ENCODE measurements at places on chromosomes 12 and 14.
A peak's percentile ranks its signal among the peaks of the same experiment; 100 is the strongest.

DNA sequence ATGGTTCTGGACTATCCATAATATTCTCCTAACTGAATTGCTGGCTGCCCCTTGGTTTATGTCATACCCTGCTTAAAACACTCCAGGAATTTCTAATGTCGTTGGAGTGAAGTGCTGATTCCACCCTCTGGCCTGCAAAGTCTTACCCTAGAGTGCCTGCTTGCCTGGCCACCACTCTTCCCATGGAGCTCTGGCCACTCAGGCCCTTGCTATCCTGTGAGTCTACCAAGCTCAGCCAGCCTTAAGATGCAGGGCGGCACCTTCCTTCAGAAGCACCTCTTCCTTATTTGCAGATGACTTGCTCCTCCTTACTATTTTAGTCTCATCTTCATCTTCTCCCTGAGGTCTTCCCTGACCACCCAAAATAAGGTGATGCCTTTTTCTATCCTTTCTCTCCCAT lies 35.3 kb downstream of the SLC6A15 start:
- no peak for DNase-seq

GRCh38 chr12:123223241-123223668 lies 9.7 kb downstream of the MPHOSPH9 start:
- DNase-seq, result no peak

- no peak for DNase-seq
Measured at GRCh38 chr12:131128556-131128955, 174.8 kb downstream of the ADGRD1 start.

- no peak for DNase-seq
Measured at GRCh38 chr14:50798048-50798421, 32.9 kb downstream of the NIN start.

DNA sequence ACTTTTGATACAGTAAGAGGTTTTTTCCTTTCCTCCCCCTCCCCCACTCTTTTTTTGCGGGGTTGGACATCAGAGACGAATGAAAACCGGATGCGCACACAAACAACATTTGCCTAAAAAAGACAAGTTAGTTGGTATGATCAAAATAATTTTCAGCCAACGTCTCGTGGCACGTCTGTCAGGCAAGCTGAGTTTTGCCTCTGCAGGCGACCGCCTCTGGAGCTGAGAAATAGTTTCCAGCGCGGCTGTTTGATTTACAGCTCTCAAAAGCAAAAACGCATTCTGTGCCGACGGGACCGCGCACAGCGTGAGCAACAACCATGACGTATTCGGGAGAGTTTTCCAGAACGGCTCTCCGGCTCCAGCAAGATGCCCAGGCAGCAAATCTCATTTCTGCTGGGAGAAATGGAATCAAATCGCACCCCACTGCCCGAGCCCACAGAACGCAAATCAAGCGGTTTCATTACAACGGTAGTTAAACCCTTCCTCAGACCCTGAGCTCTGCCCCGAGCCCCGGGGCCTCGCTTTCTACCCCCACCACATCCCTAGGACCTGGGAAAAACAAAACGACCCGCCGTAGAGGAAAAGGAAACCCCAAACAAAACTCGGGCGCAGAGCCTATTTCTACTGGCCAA lies 14.2 kb upstream of the CALM1 start:
- DNase-seq, result no peak

DNA sequence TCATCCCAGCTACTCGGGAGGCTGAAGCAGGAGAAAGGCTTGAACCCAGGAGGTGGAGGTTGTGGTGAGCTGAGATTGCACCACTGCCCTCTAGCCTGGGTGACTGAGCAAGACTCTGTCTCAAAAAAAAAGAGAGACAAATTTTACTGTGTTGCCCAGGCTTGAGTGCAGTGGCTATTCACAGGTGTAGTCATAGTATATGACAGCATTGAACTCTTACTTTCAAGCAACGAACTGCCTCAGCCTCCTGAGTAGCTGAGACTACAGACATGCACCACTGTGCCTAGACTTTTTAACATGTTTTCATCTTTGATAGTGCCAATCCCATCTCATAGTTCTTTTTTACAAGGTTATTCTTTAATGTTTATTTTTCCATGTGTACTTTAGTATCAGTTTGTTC lies 13.7 kb downstream of the ARID2 start:
- no peak for DNase-seq

- no peak for DNase-seq
Measured at GRCh38 chr14:52977798-52978197, 26.9 kb upstream of the FERMT2 start.

DNA sequence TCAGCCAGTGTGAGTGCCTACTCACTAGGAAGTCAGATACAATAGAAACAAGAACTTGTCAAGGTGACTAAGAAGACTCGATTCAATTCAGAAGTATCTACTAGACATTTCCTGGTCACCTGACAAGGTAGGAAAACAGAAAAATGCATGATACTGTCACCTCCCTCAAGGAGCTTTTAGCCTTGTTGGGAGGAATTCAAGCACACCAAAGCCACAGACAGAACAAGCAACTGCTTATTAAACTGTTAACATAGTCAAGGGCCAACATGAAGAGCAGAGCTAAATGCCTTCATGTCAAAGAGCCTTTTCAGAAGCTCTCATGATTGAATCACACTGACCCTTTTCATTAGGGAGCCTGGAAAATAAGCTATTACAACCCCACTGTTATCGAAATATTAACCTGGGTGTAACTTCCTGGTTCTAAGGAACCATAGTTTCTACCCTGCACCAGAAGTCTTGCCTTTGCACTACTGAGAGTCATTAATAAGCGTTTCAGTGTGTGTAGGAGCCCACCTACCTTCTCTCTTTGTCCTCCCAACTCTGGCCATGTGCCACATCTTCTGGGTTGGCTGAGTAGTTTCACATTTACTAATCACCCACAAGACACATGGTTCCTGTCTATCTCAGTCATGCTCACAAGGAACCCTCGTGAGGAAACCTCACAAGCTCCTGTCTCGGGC lies 31.0 kb upstream of the LGALS3 start:
- peak; percentile 64 for DNase-seq

GRCh38 chr14:100565650-100566049 lies 21.6 kb downstream of the BEGAIN start:
- no peak for DNase-seq

- no peak for DNase-seq
Measured at GRCh38 chr12:2283916-2284315, 231.1 kb downstream of the CACNA1C start.

DNA sequence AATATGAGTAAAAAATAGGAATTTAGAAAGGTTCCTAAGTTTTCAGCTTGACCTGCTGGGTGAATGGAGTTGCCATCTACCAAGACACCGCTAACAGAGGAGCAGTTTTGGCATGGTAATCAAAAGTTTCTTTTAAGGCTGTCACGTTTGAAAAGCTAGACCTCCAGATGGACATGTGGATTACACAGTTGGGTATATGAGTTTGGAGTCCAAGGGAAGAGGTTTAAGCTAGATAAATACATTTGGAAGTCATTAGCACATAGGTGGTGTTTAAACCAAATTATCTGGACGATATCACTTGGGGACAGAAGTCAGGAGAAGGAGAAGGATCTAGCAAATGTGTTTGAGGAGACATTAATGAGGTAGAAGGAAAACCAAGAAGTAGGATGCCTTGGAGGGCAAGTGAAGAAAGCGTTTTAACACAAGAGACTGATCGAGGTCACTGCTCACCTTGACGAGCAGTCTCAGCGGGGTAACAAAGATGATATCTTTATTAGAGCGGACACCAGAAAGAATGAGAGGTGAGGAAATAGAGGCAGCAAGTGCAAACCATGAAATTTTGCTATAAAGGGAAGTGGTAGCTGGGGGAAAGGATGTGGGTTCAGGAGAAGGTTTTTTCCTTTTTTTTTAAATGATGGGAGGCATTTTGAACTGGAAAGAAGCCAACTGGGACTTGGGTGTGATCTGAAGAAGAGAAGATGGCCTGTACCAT lies 17.6 kb downstream of the PNP start:
- no peak for DNase-seq

- no peak for DNase-seq
Measured at GRCh38 chr12:93639406-93639805, 37.8 kb upstream of the CRADD start.

Data from GM18507 (cell line).